ENCODE measurements at places on chromosomes 6 and 20.

GRCh38 chr6:125832391-125833117 is 41.8 kb downstream of the NCOA7 start:
- DNase-seq = no peak

- DNase-seq = no peak
These were observed 37.6 kb downstream of the GSTA2 start for GRCh38 chr6:52725535-52726192.

DNA sequence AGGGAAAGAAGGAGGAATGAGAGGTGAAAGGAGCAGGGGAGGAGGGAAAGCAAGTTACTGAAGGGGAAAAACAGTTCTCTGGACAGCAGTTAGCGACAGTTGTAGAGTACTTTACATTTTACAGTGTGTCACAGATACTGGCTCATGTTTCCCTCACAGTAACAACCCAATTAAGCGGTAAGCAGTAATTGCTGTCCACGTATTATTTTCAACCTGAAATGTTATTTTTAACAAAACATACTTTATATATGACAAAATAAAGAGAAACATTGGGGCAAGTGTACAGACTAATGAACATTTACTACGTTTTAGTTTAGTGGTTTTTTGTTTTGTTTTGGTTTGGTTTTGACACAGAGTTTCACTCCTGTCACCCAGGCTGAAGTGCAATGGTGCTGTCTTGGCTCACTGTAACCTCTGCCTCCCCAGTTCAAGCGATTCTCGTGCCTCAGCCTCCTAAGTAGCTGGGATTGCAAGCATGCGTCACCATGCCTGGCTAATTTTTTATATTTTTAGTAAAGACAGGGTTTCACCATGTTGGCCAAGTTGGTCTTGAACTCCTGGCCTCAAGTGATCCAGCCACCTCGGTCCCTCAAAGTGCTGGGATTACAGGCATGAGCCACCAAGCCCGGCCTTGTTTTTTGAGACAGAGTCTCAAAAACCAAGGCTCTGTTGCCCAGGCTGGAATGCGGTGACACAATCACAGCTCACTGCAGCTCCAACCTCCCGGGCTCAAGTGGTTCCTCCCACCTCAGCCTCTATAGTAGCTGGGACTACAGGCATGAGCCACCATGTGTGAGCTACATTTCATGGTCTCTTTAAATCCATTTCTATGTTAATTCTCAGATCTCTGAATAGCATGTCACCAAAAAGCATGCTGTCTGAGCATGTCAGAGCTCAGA is 22.6 kb upstream of the BTN3A2 start:
- no peak for DNase-seq

- DNase-seq = no peak
These were observed 16.8 kb upstream of the EEF1A1 start for GRCh38 chr6:73537677-73538076.

DNA sequence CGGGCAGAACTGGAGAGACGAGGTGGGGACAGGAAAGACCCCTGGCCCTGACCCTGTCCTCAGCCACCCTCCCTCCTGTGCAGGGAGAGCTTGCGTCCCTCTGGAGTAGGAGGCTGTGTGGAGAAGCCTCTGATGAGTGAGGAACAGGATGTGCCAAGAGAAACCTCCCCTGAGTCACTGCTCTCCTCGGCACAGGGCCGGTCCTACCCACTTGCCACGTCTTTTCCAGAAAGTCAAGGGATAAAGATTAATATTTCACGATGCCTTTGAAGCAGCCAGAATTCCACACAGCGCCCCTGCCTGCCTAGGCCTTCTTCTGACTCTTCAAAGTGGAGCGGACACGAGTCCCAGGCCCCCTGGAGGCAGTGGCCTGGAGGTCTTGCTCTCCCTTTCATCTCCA is 34.9 kb upstream of the THBS2 start:
- no peak for DNase-seq

- no peak for DNase-seq
These were observed 802 bp downstream of the HDGFL1 start for GRCh38 chr6:22570185-22570551.

Measured in activated CD8-positive, alpha-beta memory T cell treated with anti-CD3 and anti-CD28 coated beads for 4 hours (primary cell).